ENCODE measurements at places on chromosomes 12 and 14.
A peak's percentile ranks its signal among the peaks of the same experiment; 100 is the strongest.

- no peak for DNase-seq
Measured at GRCh38 chr12:24728366-24728765, 220.5 kb downstream of the BCAT1 start.

- no peak for DNase-seq
Measured at GRCh38 chr14:26959972-26960660, 362.3 kb upstream of the NOVA1 start.

DNA sequence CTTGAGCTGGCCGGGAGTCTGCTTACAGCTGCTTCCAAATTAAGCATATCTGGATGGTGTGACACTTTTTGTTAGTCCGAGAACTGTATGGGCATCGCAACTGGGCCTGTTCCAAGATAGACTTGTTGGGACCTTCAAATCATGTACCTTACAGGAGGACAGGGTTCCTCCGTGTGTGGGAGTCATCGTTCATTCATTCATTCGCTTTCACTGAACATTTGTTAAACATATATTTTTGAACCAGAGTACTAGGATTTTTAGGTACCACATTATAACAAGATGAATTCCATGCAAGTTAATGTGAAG, 387 bp upstream of the IPO8 start:
- no peak for DNase-seq

DNA sequence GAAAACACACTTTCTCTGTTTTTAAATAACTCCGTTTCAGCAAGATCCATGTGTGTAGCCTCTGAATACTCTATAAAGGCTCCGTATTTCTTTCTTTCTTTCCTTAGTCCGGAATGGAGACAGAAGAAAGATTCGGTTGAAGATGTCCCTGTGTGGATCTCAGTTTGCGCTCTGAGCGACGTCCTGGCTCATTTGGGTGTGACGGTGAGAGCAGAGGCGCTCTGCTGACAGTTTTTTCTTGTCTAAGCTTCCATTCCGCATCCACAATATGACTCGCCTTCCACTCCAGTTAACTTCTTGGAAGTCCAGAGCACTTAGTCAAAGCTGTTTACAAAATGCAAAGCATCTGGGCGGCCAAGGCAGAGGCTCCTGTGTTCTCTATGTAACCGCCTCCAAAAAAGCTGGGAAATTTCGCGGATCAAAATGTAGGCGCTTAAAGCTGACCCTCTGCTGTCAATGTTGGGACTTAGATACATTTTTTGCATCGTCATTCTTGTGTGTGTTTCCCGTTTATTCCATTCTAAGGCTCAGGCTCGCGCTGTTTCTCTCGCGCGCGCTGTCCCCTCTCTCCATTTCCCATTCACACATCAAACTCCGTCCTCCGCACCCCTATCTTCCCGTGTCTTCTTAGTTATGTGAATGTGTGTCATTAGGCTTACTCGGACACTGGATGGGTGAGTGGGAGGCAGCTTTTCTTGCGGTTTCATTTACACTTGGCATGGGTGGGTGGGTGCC, 880 bp upstream of the FLRT2 start:
- DNase-seq: no peak

GRCh38 chr12:104665296-104665695, 208.5 kb downstream of the CHST11 start:
- DNase-seq: no peak

DNA sequence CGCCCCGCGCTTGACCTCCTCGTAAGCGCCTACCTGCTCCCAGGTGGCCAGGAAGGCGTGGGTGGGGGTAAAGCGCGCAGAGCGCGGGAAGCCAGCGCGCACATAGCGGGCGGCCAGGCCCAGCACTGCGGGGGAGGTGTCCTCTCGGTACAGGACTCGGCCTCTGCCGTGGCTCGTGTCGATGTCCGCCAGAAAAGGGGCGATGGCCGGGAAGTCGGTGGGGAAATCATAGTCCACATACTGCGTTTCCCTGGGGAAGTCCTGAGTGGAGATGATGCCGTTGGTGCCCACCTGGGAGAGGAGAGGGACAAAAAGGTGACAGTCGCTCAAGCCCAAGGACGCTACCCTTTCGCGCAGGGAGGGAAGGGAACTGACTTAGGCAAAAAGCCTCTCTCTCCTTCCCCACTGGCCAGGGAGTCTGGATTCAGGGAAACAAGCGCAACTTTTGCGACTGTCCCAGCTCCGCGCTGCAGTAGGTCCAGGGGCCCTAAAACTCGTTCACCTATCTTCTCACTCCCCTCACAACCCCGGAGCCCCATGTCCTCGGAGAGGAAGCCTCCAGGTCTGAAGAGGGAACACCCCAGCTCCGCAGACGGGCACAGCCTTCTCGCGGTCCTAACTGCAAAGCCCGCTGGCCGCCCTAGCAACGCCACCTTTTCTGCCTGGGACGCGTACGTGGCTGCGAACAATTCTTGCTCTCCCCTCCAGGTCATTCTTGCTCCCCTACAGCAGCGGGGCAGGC, 815 bp downstream of the NID2 start:
- DNase-seq: peak; percentile 30

DNA sequence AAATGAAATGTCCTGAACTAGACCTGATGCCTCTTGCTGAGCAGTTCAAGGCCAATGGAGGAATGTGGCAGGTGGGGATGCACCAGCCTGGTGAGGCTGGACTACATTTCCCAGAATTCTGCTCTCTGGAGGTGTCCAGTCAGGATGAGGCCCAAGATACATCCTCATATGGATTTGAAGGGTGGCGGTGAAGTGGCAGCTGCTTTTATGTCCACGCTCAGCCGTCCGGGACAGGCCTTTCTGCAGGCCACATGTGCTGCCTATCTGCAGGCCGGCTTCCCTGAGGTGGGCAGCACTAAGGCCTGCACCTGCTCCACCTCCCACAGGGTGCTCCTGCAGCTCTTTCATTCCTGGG, 230.2 kb downstream of the BCL11B start:
- no peak for DNase-seq

GRCh38 chr12:69661386-69661785, 37.7 kb downstream of the BEST3 start:
- DNase-seq: no peak

DNA sequence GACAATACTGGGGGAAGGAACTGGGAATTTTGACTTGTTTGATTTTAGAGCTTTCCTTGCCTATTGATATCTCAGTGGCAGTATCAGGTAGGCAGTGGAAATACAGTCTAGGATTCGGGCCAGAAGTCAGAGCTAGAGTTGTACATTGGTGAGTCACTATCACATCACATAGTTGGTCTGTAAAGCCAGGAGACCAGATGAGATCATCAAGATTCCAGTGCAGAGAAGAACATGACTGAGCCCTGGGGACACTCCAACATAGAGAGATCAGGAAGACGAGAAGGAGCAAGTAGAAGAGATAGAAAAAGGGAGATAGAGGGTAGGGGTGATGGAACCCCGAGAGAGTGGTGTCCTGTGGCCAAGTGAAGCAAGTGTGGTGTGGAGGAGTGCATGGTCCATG, 46.6 kb upstream of the NR1H4 start:
- DNase-seq: no peak

DNA sequence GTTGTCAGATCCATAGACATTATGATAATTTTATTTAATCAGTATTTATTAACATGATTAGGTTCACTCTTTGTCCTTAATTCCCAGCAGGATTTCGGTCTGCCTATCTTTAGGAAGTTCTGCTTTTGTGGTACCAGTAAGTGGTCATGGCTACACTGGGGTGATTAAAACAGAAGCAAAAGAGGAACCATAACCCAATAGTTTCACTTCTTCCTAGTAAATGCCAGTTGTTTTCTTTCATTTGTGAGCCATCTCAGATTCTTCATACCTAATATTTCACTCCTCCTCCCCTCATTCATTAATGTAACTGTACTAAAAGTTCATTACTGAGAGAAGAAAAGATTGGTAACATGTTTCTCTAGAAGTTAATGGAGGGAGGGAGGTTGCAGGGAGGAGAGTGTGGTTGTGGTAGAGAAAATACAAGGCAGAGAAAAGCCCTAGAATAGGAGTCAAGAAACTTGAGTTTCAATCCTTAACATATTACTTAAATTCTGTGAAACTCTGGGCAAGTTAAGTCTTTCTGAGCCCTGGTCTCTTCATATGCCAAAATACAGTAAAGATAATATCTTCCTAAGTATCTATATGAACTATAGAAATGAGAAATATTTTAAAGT, 101.2 kb downstream of the PEBP1 start:
- no peak for DNase-seq

- no peak for DNase-seq
Measured at GRCh38 chr12:7083125-7083524, 9.1 kb downstream of the C1R start.

DNA sequence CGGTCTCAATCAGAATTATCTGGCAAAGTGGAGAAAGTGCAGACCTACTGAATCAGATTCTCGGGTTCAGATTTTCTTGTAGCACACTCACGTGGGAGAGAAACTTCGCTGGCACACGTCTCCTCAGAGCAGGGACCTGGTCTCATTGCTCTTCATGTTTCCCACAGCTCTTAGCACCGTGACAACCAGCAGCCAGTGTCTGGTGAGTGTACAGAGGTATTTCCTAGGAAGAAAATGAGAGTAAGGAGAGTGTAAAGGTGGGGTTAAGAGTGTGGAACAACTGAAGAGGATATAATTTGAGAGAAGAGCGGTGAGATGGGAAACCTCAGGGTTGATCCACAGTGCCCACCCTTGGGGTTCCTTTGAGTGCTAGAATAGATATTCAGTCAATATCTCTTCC, 89.2 kb downstream of the ARF6 start:
- no peak for DNase-seq

- no peak for DNase-seq
Measured at GRCh38 chr12:28089338-28089737, 100.9 kb upstream of the CCDC91 start.

GRCh38 chr12:46664761-46665287, 161.0 kb downstream of the SLC38A4 start:
- peak; percentile 38 for DNase-seq

DNA sequence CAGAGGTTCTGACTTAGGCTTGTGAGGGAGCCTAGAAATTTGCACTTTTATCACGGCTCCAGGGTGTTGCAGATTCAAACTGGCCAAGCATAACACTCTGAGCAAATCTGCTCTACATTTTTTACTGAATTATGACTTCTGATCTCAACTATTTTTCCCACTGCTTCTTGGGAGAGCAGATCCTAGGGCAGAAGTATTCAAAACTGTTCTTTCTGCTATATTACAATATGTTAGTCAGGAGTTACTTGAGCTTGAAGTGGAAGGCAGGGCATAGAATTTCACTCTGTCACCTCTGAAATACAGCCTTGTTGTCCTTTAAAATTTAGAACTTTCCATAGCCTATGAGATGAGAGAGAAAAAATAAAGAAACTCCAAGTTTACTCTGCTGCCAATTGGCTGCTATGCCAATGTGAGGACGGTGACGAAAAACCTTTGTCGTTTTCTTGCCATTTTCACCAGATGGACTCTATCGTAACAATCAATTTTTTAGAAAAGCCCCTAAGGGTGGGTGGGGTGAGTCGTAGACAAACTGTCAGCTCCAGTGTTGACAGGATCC, 16.4 kb upstream of the KERA start:
- DNase-seq: no peak

DNA sequence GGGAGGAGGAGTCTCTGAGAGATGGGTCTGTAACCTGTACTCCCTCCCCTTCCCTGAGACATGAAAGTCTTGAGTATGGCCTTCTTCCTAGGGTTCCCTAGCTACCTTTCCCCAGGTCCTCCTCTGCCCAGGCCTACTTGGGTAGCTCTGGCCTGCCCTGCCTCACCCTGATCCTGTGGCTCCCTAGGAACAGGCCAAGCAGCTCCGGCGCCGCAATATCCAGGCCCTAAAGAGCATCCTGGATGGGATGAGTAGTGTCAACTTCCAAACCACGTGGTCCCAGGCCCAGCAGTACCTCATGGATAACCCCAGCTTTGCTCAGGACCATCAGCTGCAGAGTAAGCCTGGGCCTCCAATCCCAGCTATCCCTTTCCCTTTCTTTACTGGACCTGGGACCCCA, 12.3 kb downstream of the PRPF40B start:
- no peak for DNase-seq

DNA sequence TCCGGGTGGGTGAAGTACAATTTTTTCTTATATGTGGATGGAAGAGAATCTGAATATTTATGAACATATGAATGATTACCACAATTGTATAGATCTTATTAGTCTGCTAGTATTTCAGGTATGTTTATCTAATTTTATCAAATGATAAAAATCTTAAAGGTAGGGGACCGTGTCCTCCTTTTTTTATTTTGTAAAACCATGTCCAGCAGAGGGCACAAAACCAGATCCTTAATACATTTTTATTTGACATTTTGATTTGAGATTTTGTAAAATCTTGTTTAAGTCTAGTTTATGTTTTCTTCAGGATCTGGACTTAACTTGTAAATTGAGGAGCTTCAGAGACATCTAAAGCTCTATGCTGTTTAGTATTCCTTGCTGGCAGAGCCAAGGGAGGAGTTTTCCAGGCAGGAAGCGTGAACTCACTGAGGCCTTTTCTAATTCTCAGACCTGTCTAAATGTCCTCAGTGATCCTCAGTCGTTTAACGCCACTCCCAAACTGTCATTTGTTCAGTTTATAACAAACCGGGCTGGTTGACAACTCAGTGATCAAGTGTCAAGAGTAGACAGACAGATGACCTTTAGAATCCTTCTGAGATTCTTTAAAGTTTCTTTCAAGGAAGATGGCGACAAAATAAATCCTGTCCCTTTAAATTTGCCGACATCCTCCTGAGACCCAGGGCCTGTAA, 263.9 kb downstream of the KTN1 start:
- DNase-seq: no peak

DNA sequence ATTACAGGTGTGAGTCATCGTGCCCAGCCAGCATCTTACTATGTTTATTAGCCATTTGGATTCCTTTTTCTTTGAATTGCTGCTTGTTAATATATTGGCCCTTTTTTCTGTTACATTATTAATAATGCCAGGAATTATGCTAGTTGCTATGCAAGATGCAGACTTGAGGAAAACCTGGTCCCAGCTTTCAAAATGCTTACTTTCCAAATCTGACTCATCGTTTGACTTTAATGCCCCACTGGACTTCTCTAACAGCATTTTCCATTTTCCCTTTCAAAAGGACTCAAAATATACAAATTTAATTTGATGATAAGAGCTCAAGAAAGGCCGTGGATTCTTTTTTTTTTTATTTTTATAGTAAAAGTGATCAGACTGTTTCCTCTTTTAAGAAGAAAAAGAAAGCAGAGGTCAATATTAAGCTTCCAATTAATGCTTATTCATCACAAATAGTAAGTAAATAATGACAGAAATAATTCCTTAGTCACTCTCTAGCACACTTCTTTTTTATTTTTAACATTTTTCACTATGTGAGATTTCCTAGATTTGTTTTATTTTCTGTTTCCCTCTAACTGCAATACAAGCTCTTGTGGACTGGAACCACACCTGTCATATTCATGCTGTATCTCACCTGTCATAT, 146.1 kb upstream of the FGD4 start:
- DNase-seq: no peak

GRCh38 chr12:11130999-11131398, 3.4 kb downstream of the TAS2R30 start:
- no peak for DNase-seq

GRCh38 chr12:28535216-28535615, 345.0 kb downstream of the CCDC91 start:
- DNase-seq: no peak

GRCh38 chr12:2891240-2892053, 756 bp downstream of the TULP3 start:
- peak; percentile 45 for DNase-seq
